Stimulated activated naive CD8-positive, alpha-beta T cell treated with anti-CD3 and anti-CD28 coated beads, Interleukin-15, amount 100 ng/mL, for 72 hours (primary cell): ENCODE measurements at places on chromosomes 16 and 17.

DNA sequence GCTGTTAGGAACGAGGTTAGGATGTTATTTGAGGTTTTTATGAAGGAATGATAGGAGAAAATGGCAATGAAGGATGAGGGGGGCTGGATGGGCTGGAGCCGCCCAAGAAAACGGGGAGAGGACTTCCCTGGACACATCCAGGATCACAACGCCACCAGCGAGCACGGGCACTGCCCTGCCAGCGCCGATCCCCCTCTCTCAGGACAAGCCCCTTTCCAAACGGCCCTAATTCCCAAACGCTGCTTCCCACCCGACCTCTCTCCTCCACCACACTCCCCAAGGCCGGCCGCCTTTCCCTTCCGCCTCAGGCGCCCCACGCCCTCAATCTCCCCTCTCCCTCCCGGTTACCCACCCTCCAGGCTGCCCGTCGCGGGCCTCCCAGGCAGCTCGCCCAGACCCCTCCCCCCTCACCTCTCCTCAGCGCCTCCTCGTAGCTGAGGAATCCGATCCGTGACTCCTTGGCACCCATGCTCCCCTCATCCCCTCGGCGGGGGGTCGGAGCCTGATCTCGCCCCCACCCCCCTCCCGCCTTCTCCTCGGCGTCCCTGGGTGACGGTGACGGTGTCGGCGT, 377 bp downstream of the USP32 start:
- DNase-seq = no peak

- DNase-seq = no peak
Observed at GRCh38 chr17:38434178-38434665, 6.0 kb downstream of the ARHGAP23 start.

DNA sequence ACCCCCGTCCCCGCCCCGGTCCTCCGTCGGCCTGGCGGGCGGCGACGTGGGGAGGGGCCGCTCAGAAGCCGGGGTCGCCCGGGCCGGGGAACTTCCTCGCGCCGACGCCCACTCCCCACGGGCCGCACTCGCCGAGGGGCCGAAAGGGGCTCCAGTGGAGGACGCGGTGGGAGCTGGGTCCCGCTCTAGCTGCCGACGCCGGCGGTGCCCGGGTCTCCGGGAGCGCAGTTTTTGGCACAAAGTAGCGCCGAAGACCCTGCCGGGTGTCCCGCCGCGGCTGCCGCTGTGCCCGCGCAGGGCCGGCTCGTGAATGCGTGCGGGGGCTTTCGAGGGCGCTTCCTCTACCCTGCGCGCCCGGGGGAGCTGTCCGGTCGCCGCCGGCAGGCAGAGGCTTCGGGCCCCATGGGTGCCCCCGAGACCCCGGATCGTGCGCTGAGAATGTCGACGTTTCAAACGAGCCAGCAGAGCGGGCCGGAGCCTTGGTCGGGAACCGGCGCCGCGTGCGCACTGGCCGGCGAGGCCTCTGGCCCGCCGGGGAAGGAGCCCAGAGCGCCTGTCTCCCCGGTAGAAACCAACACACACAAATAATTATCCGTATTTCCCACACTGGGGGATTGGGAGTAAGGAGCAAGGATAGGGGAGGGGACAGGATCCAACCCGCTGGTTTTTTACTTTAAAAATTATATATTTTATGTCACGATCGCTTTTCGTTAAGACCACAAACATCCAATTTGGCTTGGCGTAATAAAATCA, 46.6 kb upstream of the SLC38A10 start:
- no peak for DNase-seq

DNA sequence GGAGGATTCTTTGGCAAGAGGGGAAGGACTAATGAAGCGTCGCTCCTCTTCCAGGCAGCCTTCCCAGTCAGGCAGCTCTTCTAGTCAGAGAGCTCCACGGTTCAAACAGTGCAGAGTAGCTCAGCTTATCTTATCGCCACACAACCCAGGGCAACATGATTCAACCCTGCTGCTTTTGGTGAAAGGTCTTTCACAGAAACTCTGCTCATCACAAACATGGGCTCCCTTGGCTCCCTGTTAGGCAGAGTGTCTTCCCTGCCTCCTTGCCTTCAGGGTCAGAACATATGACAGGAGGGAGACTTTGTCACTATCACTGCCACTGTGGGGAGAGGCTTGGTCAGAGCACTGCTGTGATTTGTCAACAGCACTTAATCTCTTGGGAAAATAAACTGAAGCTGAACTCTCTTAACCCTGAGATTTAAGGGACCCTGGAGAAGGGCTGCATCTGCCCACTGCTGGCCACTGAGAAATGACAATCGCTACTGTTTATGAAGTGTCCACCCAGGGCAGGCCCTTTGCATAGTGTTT, 6.9 kb upstream of the SLC13A2 start:
- no peak for DNase-seq

DNA sequence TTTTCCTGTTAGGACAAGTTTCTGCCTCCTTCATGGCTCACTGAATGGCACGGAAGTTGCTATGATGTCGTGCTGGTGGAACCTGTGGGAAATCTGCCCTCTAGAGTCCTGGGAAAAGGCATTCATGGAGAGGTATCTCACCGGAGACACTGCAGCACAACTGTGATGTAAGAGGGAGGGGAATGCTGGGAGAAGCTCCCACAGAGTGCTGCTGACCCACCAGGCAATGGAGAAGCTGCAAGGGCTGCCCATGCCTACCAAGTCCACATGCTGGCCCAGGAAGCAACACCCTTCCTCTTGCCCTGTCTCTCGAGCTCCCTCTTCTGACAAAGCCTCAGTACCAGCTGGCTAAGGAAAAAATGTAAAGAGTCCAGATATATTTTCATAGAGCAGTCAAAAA, 45.2 kb upstream of the SLC5A11 start:
- DNase-seq = no peak

- peak; percentile 81 for DNase-seq
Observed at GRCh38 chr17:39244600-39245570, 19.1 kb upstream of the STAC2 start.

- peak; percentile 35 for DNase-seq
Observed at GRCh38 chr17:78645421-78646295, 68.5 kb upstream of the DNAH17 start.

- peak; percentile 4 for DNase-seq
Observed at GRCh38 chr16:81261049-81261648, 22.7 kb downstream of the BCO1 start.

- no peak for DNase-seq
Observed at GRCh38 chr16:85601730-85602401, 11.3 kb upstream of the GSE1 start.

GRCh38 chr17:47834756-47835155, 3.3 kb downstream of the LRRC46 start:
- no peak for DNase-seq

GRCh38 chr16:55225972-55226542, 97.9 kb upstream of the IRX6 start:
- no peak for DNase-seq

GRCh38 chr16:17370223-17370707, 100.5 kb downstream of the XYLT1 start:
- DNase-seq = peak; percentile 24

DNA sequence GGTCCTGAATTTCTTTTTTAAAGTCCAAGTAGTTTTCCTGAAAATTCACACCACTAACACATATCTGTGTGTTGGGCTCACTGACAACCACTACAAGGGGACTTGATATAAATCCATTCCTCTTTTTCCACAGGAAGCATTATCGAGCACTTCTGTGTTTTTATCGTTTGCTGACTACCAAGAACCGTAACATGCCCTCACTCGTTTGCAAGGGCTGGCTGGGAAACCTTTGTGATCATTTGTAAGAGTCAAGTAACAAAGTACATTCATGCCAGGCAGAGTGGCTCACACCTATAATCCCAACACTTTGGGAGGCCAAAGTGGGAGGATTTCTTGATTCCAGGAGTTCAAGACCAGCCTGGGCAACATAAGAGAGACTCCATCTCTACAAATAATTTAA, 62.1 kb downstream of the ZZEF1 start:
- DNase-seq = no peak

- no peak for DNase-seq
Observed at GRCh38 chr17:78144736-78145641, 1.2 kb upstream of the C17orf99 start.

- no peak for DNase-seq
Observed at GRCh38 chr17:73757420-73757819, 113.2 kb upstream of the SDK2 start.

DNA sequence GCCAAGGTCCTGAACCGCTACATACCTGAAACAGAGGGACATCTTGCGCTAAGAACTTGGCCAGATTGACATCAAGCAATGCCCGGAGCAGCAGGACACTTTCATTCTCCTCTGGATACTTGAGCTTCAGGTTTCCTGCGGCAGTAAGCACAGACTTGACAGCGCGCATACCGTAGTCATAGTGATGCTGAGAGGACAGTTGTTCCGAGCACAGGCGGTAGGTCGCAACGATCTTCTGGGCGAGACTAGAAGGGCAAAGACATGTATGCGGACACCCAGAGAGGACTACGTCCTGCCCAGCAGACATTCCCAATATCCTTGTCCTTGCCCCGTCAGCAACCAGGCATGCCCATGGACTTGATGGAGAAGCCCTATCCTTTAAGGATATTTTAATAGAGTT, 112.9 kb downstream of the DNAH3 start:
- no peak for DNase-seq

GRCh38 chr17:33667671-33668070, 374.6 kb upstream of the ASIC2 start:
- DNase-seq = no peak

GRCh38 chr17:82444284-82444893, 6.2 kb downstream of the CYBC1 start:
- DNase-seq = no peak

GRCh38 chr17:75115555-75115954, 5.8 kb downstream of the ARMC7 start:
- DNase-seq = no peak

GRCh38 chr17:69605571-69605970, 191.1 kb downstream of the MAP2K6 start:
- no peak for DNase-seq

GRCh38 chr17:17641621-17642409, 39.4 kb upstream of the RAI1 start:
- DNase-seq = peak; percentile 71

DNA sequence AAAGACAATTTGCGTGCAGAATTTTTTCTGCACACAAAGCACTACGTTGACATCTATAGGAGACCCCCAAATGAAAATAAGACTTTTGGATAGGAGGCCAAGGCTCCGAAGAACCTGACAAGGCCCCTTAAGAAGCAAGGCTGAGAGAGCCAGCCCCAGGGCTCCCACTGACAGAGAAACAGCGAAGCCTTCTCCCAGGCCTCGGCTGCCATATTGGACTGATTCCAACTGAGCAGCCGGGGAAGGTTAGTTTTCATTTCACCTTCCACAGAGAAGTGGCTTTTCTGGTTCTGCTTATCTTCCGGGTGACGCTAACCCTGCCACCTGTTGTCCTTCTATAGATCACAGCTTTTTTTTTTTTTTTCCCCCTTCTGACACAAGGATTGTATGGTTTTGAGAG, 356.7 kb downstream of the SOX9 start:
- no peak for DNase-seq

DNA sequence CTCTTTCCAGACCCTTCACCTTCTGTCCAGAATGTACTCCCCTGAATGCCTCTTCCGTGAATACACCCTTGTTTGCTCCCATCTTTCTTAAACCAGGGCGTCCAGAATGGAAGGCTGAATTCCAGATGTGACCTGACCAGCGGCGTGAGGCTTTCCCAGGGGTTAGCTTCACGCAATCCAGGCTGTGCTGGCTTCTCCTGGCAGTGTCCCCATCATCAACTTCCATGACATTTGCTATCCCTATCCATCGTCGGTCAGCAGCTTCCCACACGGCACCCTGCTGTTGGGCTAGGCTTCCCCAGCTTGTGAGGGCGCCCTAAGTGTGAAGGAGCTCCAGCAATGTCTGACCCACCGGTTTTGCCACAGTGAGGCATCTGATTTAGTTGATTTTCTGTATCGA, 339.8 kb upstream of the TNRC6C start:
- DNase-seq = peak; percentile 4

DNA sequence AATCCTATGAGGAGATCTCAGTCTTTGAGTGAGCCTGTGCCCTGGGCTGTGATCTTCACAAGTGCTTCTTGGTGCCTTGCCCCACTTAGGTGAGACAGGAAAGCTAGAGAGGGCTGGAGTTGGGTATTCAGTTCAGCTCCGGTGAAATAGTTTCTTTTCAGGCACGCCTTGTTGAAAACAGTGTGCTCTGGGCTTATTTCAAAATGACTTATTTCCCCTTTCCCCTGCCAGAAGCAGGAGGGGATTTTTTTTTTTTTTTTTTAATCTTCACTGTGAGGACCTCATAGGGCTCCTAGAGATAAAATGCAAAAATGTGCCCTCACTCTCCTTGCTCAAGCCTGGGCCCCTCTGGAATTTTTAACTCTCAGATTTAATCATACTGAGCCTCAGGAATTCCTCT, 27.2 kb downstream of the MOSMO start:
- DNase-seq = no peak

- DNase-seq = no peak
Observed at GRCh38 chr17:76384987-76385891, 830 bp downstream of the SPHK1 start.
